SJCRH30 (cell line): ENCODE measurements at places on chromosomes 1 and 21. TPM values are rescaled to one million over a fixed set of nuclear protein-coding genes. Genes with fewer than 3 reads are reported as not detected.

DNA sequence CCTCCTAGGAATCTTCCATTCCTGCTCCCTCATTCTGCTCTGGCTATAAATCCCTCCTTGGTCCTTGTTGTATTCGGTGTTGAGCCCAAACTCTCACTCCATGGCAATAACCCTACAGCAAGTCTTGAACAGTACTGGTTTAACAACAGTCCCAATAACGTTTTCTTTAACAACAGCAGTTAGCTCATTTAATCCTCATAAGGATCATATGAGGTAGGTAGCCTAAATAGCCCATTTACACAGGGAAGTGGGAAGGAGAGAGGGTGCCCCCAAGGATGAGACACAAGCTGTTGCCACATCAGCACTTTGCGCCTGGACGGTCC lies 444 bp upstream of the AGTRAP start:
- H3K27me3 ChIP-seq: no peaks in the 10 kb centered on the region
- peaks cover 10% of the 10 kb centered on the region for H3K4me1 ChIP-seq
- no peak overlapping the region for H3K27ac ChIP-seq
- peak overlapping the region; percentile 74 for H3K4me3 ChIP-seq
- H3K36me3 ChIP-seq: no peaks in the 10 kb centered on the region

The TENT5C gene
- 0.79 and 0.91 TPM in 2 replicates for total RNA-seq

DNA sequence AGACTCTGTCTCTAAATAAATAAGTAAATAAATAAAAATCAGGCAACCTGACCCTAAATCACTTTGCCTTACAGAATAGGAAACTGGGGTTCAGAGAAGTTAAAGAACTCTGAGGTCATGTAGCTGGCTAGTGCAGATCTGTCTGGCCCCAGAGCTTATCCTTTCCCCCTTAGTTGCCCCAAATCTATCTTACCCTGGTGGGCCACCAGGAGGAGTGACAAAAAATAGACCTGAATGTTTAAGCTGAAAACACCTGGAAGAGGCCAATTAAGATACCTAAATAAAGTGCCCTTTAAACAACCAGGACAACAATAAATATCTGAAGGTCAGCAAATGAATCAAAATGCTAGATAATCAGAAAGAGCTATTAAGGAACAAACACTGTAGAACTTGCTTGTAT lies 59.7 kb downstream of the TEX35 start:
- H3K27me3 ChIP-seq: no peaks in the 10 kb centered on the region
- H3K4me1 ChIP-seq: peaks cover 5% of the 10 kb centered on the region; the same call in 1 of the 2 replicates
- H3K27ac ChIP-seq: no peak overlapping the region
- no peaks in the 10 kb centered on the region for H3K36me3 ChIP-seq

DNA sequence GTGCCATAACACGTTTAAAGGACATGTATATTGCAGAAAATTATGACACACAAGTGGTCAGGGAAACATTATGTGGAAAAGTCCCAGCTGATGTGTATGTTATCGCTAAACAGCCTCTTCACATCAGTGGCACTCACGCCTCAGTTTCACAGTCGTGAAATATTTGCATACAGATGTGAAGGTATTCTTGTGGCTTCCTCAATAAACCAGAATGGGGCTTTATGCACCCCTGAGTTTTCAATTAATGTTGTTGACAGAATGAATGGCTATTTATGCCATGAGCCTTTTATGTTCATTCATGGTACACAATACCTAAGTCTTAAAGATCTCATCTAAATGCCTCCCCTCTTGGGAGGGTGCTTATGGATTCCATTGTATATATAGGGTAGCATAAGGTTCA lies 202.1 kb upstream of the ADGRL2 start:
- no peaks in the 10 kb centered on the region for H3K36me3 ChIP-seq
- no peak for DNase-seq
- no peak overlapping the region for H3K4me3 ChIP-seq
- H3K4me1 ChIP-seq: no peaks in the 10 kb centered on the region
- no peak overlapping the region for H3K27ac ChIP-seq

The ZYG11A gene
- total RNA-seq: 0.03 and 0.22 TPM in 2 replicates

The OPTC gene
- total RNA-seq: not detected in 2 replicates

GRCh38 chr1:192751260-192751659 lies 57.6 kb upstream of the RGS2 start:
- no peak for DNase-seq
- no peak overlapping the region for H3K27ac ChIP-seq
- H3K36me3 ChIP-seq: no peaks in the 10 kb centered on the region
- no peaks in the 10 kb centered on the region for H3K27me3 ChIP-seq
- H3K4me1 ChIP-seq: no peaks in the 10 kb centered on the region

The ARHGAP30 gene
- 0.12 and 0.23 TPM in 2 replicates for total RNA-seq

The HNRNPU gene
- total RNA-seq: 595 and 602 TPM in 2 replicates

GRCh38 chr1:60965280-60965854 lies 117.0 kb upstream of the NFIA start:
- H3K27ac ChIP-seq: no peak overlapping the region
- H3K27me3 ChIP-seq: no peaks in the 10 kb centered on the region
- H3K4me3 ChIP-seq: no peak overlapping the region
- H3K36me3 ChIP-seq: no peaks in the 10 kb centered on the region
- no peak for DNase-seq
- H3K4me1 ChIP-seq: peaks cover 5% of the 10 kb centered on the region

GRCh38 chr1:212315907-212316306 lies 30.7 kb downstream of the PPP2R5A start:
- peak; percentile 50 for DNase-seq
- H3K36me3 ChIP-seq: no peaks in the 10 kb centered on the region
- no peaks in the 10 kb centered on the region for H3K27me3 ChIP-seq
- H3K4me1 ChIP-seq: no peaks in the 10 kb centered on the region

The FAM20B gene
- total RNA-seq: 33.6 and 35.1 TPM in 2 replicates

DNA sequence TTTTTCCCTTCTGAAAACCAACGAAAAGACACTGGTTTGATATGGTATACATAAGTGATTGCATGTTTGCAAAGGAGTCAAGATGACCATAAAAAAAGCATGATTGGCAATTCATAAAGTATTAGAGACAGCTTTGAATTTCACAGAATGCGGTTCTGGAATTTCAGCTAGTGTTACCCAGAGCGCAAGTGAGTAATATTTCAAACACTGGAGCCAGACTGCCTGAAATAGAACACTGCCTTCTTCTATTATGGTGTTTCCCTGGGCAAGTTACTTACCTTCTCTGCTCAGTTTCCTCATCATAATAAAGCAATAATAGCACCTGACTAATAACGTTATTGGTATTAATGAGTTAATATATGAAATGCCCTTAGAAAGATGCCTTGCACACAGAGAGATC lies 54.7 kb downstream of the NEGR1 start:
- no peaks in the 10 kb centered on the region for H3K36me3 ChIP-seq
- H3K4me3 ChIP-seq: no peak overlapping the region
- H3K27ac ChIP-seq: no peak overlapping the region
- H3K27me3 ChIP-seq: no peaks in the 10 kb centered on the region

DNA sequence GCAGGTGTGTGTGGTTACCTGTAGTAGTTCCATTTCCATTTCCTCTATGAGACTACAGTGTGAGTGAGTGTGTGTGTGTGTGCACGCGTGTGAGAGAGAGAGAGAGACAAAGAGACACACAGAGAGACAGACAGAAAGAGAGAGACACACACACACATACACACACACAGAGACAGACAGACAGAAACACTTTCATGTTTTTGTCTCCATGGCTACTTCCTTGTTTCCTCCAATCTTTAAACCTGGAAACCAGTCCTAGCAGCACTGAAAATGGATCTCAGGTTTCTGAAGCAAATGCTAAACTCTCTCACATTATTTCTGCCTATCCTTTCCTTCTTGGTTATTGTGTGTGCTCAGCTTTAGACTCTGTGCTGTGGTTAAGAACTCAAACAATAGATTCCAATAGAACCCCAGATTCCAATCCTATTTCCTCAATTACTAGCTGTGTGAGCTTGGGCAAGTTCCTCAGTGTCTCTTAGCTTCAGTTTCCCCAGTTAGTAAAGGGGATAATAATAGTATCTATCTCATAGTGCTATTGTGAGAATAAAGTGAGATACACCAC lies 22.4 kb upstream of the ABCD3 start:
- no peak overlapping the region for H3K4me3 ChIP-seq
- H3K4me1 ChIP-seq: no peaks in the 10 kb centered on the region
- no peaks in the 10 kb centered on the region for H3K36me3 ChIP-seq
- no peaks in the 10 kb centered on the region for H3K27me3 ChIP-seq
- no peak overlapping the region for H3K27ac ChIP-seq

- H3K36me3 ChIP-seq: peaks cover 5% of the 10 kb centered on the region; the same call in 1 of the 2 replicates
- DNase-seq: no peak
- no peaks in the 10 kb centered on the region for H3K27me3 ChIP-seq
These were observed 9.2 kb downstream of the PHLDA3 start for GRCh38 chr1:201459775-201460174.

- H3K36me3 ChIP-seq: no peaks in the 10 kb centered on the region
- peaks cover 11% of the 10 kb centered on the region for H3K4me1 ChIP-seq
- no peaks in the 10 kb centered on the region for H3K27me3 ChIP-seq
- H3K4me3 ChIP-seq: no peak overlapping the region
- no peak for DNase-seq
These were observed 145.2 kb upstream of the ZNF648 start for GRCh38 chr1:182206626-182207239.

The GNPAT gene
- 88.5 and 90.8 TPM in 2 replicates for total RNA-seq

- no peak for DNase-seq
- no peak overlapping the region for H3K4me3 ChIP-seq
- no peaks in the 10 kb centered on the region for H3K27me3 ChIP-seq
- H3K4me1 ChIP-seq: peaks cover 33% of the 10 kb centered on the region
- H3K36me3 ChIP-seq: no peaks in the 10 kb centered on the region
These were observed 22.4 kb downstream of the EDN2 start for GRCh38 chr1:41461790-41462679.

DNA sequence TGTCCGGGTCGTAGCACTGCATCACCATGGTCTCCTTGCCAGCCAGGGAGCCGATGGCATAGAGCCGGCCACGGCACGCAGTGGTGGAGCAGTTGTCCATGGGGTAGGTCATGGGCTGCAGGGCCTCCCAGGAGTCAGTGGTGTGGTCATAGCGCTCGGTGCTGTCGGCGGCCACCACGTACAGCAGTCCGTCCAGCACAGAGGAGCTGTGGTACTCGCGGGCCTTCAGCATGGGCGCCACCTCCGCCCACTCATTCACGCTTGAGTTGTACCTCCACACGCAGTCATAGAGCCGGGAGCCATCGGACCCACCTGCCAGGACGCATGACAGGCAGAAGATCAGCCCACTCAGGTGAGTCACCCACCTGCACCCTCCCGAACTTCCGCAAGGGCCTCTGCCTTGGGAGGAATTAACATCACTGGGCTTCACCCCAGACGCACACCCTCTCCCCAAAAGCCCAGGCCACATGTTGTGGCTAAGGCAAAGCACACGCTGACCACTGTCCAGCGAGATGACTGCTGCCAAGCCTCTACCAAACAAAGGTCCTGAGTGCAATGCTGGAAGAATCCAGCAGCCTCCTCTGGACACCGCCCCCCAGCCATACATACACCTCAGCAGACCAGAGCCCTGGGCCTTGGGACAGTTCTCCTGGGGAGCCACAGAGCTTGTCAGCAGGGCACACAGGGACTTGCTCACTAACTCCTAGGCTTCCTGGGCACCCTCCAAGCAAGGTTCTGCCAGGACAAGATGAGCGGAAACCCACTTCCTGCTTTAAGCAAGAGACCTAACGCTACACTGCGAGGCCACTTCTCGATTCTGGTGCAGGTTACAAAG lies 3.3 kb downstream of the KLHL21 start:
- peaks cover 47% of the 10 kb centered on the region for H3K36me3 ChIP-seq
- 0 out of 2 replicates have a peak, but pooled peaks cover 3% of the 10 kb centered on the region for H3K4me1 ChIP-seq
- no peak overlapping the region for H3K4me3 ChIP-seq
- no peaks in the 10 kb centered on the region for H3K27me3 ChIP-seq

GRCh38 chr1:58732087-58732775 lies 32.4 kb upstream of the MYSM1 start:
- DNase-seq: no peak
- H3K36me3 ChIP-seq: no peaks in the 10 kb centered on the region
- H3K27me3 ChIP-seq: no peaks in the 10 kb centered on the region
- H3K4me3 ChIP-seq: no peak overlapping the region

- H3K27ac ChIP-seq: no peak overlapping the region
- H3K4me3 ChIP-seq: no peak overlapping the region
- no peaks in the 10 kb centered on the region for H3K27me3 ChIP-seq
- H3K36me3 ChIP-seq: peaks cover 3% of the 10 kb centered on the region; the same call in 1 of the 2 replicates
These were observed 13.9 kb upstream of the MTARC1 start for GRCh38 chr1:220772846-220773245.

DNA sequence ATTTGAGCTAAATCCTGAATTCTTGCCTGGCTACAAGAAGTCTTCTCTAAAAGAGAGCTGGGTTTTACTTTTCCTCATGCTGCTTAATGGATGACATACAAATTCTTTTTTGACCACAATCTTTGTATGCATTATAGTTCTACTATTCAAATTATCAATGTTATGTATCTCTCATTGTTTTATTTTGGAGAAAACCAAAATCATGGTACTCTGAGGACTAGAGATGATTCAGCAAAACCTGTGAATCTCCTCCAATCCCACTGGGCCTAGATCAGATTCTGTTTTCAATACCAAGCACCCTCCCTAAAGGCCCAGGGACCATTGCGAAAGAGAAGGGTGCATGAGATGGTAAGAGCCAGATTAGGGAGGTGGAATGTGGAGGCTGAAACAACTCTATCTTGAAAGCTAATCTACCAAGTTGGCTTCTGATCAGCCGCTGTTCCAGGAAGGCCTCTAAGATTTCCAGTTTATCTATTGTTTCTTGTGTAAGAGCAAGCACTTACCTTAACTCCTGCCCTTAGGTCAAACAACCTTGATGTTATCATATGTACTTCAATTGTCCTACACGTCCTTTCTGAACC lies 547.2 kb downstream of the PLPP3 start:
- DNase-seq: no peak
- H3K4me1 ChIP-seq: no peaks in the 10 kb centered on the region
- no peaks in the 10 kb centered on the region for H3K36me3 ChIP-seq
- H3K27ac ChIP-seq: no peak overlapping the region
- H3K4me3 ChIP-seq: no peak overlapping the region

GRCh38 chr1:7628273-7628672 lies 142.8 kb upstream of the VAMP3 start:
- no peaks in the 10 kb centered on the region for H3K36me3 ChIP-seq
- H3K4me3 ChIP-seq: no peak overlapping the region
- no peak for DNase-seq
- H3K27ac ChIP-seq: no peak overlapping the region
- H3K27me3 ChIP-seq: peaks cover 78% of the 10 kb centered on the region

GRCh38 chr1:230333590-230334446 lies 92.3 kb downstream of the PGBD5 start:
- H3K27ac ChIP-seq: no peak overlapping the region
- no peak for DNase-seq
- H3K4me1 ChIP-seq: peaks cover 17% of the 10 kb centered on the region
- H3K4me3 ChIP-seq: no peak overlapping the region

DNA sequence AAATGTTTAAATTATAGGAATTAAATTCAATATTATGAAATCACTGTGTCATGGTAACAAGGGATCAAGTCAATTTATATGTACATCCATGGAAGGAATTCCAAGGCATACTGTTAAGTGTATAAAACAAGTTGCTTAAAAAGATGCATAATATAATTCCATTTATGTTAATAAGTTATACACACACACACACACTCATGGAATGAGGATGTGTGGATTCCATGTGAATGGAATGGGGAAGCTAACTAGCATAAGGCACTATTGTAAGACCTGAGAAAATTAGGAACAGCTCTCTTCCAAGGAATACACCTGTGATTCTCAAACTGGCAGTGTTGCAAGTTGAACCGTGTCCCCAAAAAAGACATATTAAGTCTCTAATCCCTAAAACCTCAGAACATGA lies 17.6 kb upstream of the TRAF3IP3 start:
- DNase-seq: no peak
- no peak overlapping the region for H3K27ac ChIP-seq
- H3K27me3 ChIP-seq: no peaks in the 10 kb centered on the region; the same call in 1 of the 2 replicates
- no peak overlapping the region for H3K4me3 ChIP-seq
- H3K4me1 ChIP-seq: no peaks in the 10 kb centered on the region
